ENCODE measurements at places on chromosomes 5 and 9.

DNA sequence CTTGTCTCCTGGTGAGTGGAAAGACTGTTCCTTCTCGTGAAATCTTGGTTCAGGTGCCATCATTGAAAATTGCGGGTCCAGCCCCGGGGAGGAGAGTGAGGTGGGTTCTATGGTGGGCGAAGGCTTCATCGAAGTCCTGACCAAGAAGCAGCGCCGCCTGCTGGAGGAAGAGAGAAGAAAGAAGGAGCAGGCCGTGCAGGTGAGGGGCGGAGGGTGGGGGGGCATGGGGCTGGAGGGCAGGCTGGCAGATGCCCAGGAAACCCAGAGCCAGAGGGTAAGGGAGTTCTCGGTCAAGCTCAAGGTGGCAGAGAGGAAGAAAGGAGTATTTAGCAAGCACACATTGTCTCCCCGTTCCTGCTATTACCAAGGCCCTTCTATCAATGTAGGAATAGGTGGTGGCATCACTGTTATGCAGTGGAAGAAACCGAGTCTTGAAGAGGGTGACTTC is 24.3 kb upstream of the POMT1 start:
- peak; percentile 61 for DNase-seq

GRCh38 chr5:34914671-34915138 is 599 bp downstream of the RAD1 start:
- DNase-seq, result no peak

DNA sequence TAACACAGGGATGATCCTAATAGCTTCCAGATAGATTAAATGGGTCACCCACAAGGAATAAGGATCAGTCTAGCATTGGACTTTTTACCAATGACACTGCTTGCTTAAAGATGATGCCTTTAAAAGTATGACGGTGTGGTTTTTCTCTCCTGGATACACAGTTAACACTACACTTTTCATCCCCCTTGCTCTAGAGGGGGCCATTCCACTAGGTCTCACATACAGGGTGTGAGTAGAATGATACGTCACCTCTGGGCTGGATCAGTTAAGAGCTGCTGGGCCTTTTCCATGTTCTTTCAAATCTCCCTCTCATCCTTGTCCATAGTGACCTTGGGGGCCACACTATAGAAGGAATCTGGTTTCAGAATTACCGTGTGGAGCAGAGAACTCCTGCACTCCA is 140.6 kb downstream of the FSTL4 start:
- no peak for DNase-seq

GRCh38 chr5:123131551-123132204 is 42.6 kb downstream of the PRDM6 start:
- DNase-seq, result no peak

GRCh38 chr9:89710697-89711096 is 105.9 kb downstream of the GADD45G start:
- DNase-seq, result no peak

DNA sequence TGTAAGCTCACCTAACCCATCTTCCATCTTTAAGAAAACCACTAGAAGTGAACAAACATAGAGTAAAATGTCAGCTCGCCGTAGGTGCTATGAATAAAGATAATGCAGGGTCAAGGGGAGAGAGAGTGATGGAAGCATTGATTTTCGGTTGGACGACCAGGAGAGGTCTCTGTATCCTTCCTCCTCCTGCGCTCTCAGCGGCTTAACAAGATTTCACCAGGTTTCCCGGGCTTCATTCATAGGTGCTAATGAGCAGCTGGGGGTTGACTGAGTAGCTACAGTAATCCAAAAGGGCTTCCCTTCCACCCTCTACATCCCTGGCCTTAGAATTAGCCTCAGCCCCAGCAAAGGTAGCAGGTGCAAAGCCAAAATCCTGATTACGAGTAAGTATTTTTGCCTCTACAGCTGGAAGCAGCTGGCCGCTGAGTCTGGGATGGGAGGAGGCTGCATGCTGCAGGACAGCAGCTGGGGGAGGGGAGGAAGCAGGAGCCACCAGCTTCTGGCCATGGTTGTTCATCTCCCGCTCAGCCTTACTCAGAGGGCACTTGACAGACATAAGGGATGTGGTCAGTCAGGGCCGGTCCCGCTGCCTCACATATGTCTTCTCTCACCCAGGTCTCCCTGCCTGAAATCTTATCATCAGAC is 112.0 kb upstream of the IL12B start:
- no peak for DNase-seq

Measured in HuH-7.5 (cell line).